D341Med (cell line): ENCODE measurements at places on chromosomes 7 and 10.

DNA sequence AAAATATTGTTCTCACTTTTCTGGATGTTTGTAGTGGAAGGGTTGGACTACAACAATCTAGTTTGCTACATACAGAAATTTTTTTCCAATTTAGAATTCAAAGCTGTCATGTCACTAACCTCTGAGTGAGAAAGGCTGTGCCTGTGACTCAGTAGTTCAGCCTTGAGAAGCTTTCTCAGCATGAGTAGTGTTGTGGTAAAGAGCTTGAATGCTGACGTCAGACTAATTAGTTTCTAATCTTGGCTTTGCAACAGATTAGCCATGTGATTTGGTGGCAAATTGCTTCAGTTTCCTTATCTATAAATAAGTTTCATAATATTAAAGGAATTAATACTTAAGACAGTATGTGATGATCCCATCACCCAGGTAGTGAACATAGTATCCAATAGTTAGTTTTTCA lies 83.8 kb downstream of the ABCA13 start:
- no peak for DNase-seq

GRCh38 chr10:77661674-77662073 lies 24.1 kb upstream of the KCNMA1 start:
- DNase-seq: no peak

DNA sequence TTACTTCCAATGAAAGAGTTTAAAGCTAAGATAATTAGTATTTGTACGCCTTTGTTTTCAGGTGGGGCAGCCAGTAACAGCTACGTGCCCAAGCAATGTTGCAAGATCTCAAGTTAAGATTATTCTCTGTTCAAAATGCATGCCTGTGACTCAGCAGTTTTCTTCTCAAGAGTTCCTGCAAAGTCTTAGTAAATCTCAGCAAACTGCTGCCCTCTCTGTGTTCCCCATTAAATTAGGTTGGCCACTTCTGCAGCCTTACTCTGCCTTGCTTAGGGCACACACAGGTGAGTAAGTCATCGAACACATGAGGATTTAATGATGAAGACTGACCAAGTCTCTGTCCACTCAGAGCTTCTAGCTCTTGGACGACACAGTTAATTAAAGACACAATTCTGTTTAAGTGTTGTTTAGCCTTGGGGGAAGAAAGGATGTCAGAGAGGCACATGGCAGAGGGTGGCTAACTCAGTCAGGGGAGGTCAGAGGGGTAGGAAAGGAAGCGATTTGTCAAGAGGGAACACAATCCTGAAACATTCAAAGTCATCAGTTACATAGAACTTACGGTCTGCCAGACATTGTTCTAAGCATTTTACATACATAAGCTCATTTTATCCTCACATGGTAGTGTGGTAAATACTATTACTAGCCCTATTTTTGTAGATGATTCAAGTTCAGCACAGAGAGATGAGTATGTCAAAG lies 20.2 kb upstream of the SLC35G1 start:
- DNase-seq: no peak

DNA sequence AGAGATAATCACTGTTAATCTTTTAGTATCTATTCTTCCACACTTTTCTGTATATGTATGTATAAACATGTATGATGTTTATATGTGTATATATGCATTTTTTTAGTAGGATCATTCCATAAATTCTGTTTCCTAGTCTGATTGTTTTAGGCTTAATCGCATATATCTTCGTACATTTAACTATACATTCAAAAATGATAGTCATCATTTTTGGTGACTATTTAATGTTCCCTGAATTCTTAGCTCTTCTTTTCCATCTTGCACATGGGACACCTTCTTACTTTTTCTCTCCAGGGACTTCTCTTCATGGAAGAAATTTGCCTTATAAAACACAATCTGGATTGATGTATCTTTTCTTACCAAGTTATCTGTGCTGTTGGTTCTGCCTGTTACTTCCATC lies 42.1 kb downstream of the ZNF277 start:
- DNase-seq: no peak

DNA sequence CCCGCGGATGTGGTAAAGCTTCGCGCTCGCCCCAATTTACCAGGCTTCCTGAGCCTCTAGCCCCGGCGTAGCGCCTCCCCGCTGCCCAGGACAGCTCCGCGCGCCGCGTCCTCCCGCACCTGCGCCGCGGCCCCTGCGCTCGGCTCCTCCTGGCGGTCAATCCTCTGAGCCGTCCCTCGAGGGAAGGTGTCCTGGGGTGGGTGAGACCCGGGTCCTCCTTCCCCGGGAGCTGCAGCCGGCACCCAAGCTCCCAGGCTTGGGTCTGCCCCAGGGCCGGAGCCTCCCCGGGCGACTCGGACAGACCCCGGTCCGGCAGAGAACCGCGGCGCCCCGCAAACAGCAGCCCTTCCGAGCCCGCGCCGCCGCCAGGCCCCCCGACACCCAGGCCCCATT lies 512 bp downstream of the OSBPL3 start:
- DNase-seq: peak; percentile 61

DNA sequence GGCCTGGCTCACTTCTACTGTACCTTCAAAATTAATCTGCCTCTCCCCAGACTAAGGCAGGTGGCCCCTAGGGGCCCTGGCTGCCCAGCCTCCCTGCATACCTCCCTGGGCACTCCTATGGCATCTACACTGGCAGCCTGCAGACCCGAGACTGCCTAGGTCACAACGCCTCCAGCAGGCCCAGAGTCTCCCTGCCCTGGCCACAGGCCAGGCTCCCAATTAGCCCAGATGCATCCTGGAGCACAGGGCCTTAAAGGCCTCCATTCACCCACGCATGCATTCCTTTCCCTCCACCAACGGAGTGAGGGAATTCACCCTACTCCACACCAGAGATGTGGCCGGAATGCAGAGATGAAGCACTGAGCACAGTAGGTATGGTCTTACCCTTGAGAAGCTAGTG lies 1.9 kb downstream of the CHAT start:
- DNase-seq: no peak

DNA sequence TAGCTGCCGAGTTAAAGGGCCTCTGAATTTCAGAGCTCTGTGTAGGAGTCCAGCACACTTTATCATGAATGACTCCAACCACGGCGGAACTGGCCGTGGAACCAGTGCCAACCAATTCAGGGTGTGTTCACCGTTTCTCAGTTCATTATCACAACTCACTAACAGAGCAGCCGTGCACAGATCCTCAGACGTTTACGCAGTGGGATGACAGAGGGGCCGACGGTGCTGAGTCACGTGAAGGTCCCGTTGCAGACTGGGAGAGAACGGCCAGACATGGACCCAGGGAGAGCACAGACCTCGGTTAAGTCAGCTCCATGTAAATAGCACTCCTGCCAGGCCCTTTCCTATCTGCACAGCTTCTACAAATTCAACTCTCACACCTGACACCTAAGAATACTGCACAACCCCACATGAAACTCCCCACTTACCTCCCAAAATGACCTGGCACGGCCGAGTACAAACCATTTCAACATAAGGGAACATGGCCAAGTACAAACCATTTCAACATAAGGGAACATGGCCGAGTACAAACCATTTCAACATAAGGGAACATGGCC lies 95.5 kb downstream of the DIP2C start:
- DNase-seq: no peak

GRCh38 chr10:69343905-69344304 lies 65.6 kb downstream of the HK1 start:
- no peak for DNase-seq

DNA sequence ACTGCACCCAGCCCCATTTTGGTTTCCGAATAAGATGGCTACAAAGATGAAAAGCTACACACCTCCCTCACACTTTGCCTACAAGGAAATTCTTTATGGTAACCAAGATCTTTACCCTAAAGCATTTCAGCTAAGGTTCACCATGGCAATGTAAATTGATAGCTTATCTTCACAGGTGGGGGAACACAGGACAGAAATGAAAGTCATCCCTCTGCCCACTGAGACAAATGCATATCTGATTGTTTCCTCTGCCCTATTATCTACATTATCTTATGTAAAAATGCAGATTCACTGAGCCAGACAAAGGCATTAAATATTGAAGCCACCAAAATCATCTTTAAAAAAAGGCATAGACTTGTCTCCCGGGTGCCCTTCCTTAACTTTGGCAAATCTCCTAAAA lies 3.2 kb upstream of the TMEM139 start:
- no peak for DNase-seq

DNA sequence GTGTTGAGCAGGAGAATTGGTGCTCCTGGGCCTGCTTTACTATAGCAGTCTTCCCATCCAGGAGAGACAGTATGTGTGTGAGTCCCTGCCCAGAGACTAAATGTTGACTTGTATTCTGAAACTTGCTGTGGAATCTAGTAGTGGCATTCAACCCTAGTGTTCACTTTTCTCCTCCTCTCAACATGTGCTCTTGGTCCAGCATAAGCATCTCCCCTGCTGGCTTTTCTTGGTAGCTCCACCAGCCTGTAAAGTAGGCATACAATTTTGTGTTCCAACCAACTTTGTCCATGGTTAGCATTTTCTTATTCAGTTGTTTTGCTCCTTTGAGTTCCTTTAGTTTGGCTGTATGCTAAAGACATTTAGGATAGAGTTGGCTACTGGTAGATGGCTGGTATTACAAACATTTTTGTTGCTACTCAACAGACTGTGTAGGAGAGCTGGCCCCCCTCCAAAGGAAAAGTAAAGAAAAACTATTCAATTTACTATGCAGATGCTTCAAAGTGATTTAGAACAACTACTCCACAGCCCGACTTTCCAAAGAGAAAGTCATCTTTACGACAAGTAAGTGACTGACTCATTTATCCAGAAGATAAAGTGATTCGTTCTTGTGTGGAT lies 46.0 kb downstream of the ASB4 start:
- DNase-seq: no peak

- DNase-seq: no peak
Measured at GRCh38 chr10:98236862-98237261, 31.1 kb downstream of the LOXL4 start.
